ENCODE measurements at places on chromosomes 16 and 17.

- no peak for DNase-seq
These were observed 57.8 kb upstream of the PHOSPHO1 start for GRCh38 chr17:49288388-49288787.

GRCh38 chr17:59067756-59068155 lies 38.9 kb downstream of the TRIM37 start:
- DNase-seq: no peak

GRCh38 chr16:76265434-76266045 lies 11.7 kb upstream of the CNTNAP4 start:
- no peak for DNase-seq

- no peak for DNase-seq
These were observed 36.9 kb upstream of the TRAP1 start for GRCh38 chr16:3754081-3754703.

DNA sequence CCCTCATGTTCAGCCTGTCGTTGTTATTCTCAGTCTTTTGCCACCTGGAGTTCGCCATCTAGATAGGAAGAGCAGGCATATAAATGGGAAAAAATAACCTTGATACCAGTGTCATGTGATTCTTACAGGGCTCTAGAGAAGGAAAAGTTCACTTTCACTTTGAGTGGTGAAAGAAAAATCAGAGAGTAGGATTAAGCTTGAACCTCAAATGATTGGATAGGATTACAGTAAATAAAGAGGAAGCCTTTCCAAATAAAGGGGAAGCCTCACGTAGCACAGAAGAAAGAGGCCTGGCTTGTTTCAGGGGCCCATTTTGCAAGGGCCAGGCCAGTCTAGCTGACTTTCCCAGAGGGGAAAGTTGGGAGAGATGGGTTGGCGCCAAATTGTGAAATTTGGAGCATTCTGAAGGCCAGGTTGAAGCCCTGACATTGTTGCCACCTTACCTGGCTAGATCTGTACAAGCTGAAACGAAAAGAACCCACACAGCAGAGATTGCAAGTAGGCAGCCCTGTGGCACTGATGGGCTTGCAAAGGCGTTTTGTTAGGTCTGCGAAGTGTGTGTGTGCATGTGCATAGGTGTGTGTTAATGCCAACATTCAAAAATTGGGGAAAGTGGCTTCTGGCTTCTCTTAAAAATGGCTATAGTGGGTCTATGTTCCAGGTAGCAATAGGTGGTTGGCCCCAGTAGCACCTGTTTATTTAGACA lies 38.8 kb downstream of the TMC6 start:
- DNase-seq: no peak

Measured in activated CD4-positive, alpha-beta T cell treated with anti-CD3 and anti-CD28 coated beads, Interleukin-2, amount 50 U/mL, for 1 hour (primary cell).